Renal cortical epithelial cell (primary cell): ENCODE measurements at places on chromosomes 16 and 17. TPM values are rescaled to one million over a fixed set of nuclear protein-coding genes. Genes with fewer than 3 reads are reported as not detected.
A peak's percentile ranks its signal among the peaks of the same experiment; 100 is the strongest.

- no peak for DNase-seq
These were observed 80.9 kb downstream of the SLC6A2 start for GRCh38 chr16:55736671-55737070.

The VMO1 gene
- total RNA-seq, result not detected in 2 replicates

DNA sequence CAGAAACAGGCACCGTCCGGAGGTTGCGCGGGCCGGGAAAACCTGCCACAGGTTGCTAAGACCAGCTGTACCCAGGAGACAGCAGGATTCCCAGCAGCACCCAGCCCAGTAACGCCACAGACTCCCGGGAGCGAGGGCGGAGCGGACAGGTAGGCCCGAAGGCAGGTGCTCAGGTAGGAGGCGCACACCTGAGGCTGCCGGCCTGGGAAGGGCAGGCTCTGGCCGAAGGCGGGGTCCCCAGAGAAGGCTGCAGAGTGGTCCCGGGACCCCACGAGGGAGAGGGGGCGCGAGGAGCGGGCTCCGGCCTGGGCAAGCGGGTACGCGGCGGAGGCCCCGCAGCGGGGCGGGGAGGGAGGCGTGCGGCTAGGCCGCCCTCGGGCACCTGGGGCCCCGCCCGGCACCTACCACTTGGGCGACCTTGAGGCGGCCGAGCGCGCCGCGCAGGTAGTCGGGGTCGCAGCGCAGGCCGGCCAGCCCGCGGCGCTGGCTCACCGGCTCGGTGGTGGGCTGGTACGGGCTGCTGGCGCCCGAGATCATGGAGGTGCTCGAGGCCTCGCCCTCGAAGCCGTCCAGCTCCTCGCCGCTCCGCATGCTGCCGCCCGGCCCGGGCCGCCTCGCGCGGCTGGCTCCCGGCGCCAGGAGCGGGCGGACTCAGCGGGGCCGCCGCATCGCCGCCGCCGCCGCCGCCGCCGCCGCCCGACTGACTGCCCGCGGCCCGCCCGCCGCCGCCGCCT is 441 bp downstream of the CMTM4 start:
- DNase-seq, result no peak

DNA sequence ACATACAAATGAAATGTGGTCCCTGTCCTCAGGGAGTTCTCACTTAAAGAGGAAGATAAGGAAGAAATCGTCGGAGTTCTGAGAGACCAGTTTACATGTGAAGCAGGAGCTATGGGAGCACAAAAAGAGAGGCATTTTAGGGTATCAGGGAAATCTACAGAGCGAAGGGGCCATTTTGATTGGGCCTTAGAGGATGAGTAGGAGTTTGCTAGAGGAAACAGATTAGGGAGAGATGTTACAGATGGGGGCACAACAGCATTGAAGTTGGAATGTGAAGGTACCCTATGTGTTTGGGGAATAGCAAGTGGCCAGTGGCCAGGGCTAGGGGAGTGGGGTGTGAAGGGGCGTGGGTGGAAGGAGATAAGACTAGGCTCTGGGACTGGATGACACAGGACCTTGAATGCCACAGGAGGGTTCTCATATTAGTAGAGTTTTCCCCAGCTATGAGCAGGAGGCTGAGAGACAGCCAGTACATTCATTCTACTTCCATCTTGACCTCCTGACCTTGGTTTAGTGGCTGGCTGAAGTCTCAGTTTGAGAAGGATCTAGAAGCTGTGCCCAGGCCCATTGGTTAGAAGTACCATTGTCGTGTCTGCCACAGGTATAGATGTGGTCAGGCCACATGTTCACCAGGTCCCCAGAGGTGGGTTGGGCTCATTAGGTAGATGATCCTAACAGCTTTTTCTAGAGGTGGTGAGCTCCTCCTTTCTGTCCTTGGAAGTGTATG is 34.8 kb downstream of the CPNE2 start:
- DNase-seq, result no peak

DNA sequence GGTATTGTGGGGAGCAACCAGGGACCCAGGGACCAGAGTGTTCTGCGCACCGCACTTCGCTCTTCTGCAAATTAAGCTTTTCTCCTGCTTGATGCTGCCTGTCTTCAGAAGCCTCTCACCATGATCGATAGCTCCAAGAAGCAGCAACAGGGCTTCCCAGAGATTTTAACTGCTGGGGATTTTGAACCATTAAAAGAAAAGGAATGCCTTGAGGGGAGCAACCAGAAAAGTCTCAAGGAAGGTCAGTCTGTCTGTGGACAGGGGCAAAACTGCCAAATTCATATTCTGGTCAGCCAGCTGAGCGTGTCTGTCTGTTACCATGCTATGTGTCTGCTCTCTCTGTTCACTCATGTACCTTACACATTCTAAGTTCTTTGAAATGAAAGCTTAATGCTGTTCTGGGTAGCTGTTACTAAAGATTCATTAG is 115.7 kb downstream of the MRTFB start:
- peak; percentile 4 for DNase-seq

GRCh38 chr16:65002265-65002664 is 119.6 kb downstream of the CDH11 start:
- no peak for DNase-seq

The CHAD gene
- not detected in 2 replicates for total RNA-seq

- DNase-seq, result no peak
These were observed 5.7 kb downstream of the CDC6 start for GRCh38 chr17:40293363-40293762.

GRCh38 chr16:2777903-2778629 is 986 bp upstream of the ELOB start:
- DNase-seq, result peak; percentile 26

GRCh38 chr17:79715098-79715942 is 15.4 kb upstream of the ENPP7 start:
- no peak for DNase-seq

DNA sequence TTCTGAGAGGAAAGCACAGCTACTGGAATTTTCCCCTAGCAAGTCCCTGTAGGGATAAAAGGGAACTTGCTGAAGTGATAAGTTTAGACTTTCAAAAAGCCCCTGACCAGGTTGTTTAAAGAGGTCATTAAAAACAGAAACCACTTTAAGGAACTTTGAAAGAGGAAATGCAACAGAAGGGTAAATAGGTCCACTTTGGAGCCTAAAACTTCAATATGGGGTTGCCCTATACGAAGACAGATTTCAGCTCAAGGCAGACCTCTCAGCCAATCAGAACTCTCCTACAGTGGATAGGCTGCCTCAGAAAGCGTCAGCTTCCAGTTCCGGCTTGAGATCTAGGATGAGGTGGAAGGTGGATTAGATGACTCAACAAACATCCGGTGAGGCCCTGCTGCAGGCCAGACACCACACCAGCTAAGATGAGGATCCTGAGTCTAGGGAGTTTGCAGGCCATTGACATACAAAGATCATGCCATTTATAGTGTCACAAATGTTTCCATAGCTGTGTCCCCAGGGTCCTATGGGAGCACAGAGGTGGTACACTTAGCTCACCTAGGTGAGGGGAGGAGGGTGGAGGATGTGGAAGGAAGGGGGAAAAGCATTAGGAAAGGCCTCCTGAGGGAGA is 7.9 kb upstream of the MFSD6L start:
- DNase-seq, result no peak

DNA sequence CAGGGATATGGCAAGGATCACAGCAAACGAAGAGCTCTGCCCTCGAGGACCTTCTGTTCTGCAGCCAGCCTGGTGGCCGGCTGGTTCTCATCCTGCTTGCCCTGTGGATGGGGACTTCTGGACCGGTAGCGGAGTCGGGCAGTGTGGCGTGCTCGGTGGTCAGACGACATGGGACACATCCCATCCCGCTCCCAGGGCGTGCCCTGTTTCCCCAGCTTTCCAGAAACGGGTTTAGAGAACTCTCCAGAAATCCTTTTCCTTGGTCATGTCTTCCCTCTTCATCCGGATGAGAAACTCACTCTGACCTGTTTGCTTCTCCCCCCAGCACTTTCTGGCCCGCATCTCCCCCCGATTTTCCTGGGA is 115.8 kb downstream of the OR1D5 start:
- DNase-seq, result no peak

DNA sequence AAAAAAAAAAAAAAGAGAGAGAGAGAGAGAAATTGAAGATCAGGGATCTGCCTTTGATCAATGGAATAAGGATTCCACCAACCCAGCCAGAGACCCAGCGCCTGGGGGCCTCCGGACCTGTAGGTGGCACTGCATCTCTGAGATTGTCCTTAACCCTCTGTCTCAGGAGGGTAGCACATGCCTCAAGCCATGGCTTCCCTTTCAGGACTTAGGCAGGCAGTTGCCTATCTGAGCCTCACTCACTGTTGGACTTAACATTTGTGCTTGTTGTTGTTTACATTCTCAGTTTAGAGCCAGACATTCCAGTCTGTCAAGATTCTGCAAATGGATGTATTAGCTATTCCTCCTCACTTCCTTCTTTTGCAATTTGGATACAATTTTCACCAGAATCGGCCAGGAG is 5.1 kb upstream of the SCNN1B start:
- no peak for DNase-seq

- no peak for DNase-seq
These were observed 16.5 kb downstream of the JUP start for GRCh38 chr17:41769985-41770384.

DNA sequence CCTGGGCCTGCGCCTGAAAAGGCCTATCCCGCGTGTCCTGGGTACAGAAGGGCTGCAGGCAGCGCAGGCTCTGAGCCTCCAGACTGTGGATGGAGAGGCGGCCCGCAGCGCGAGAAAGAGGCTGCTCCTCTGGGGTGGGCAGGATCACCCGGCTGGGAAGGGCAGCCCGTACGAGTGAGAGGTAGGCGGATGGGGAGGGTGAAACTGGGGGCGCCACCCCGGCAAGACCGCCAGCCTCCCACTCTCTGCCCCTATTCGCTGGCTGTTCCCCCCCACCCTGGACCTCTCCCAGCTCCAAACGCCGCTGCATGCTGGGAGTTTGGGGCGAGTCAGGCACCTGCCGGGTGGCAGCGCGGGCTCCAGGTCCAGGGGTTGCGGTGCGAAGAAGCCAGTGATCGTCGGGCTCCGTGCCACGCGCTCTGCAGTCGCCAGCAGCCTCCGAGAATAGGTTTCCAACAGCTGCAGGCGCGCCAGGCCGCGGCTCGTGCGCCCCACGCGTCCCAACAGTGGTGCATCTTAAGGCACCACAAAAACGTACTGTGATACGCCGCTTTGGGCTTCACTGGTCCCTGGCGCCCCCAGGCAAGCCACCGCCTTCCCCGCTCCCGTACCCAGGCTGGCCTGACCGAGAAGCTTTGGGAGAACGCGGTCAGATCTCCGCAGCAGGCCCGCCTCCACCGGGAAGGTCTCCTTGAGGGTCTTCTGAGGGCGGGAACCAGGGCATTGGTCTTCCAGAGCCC is 1.1 kb downstream of the NOXO1 start:
- DNase-seq, result no peak

The CRYBA1 gene
- not detected in 2 replicates for total RNA-seq

DNA sequence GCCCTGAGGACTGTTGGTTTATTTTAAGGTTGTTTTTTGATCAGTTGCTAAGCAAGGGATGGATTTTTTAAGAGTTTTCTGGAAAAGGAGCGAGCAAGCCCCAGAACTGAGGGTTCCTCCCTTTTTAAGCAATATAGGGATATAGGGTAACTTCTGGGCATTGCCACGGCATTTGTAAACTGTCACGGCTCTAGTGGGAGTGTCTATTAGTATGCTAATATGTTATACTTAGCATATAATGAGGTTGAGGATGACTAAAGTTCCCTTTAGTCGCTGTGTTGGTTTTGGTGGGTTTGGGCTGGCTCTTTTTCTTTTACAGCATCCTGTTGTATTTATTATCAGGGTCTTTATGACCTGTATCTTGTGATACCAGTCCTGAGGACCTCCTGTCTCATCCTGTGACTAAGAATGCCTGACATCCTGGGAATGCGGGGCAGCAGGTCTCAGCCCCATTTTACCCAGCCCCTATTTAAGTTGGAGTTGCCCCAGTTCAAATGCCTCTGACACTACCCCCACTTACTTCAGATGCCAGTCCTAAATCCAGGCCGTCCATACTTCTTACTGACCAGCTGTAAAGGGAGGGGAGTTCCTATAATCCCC is 59.4 kb downstream of the MFSD11 start:
- no peak for DNase-seq

GRCh38 chr17:42111871-42112551 is 503 bp downstream of the DHX58 start:
- DNase-seq, result peak; percentile 44

- no peak for DNase-seq
These were observed 14.4 kb downstream of the UBFD1 start for GRCh38 chr16:23571895-23572294.

GRCh38 chr17:31680126-31680525 is 178.9 kb downstream of the COPRS start:
- no peak for DNase-seq

The IRF8 gene
- 1.0 and 1.9 TPM in 2 replicates for total RNA-seq

The PRAC2 gene
- not detected in 2 replicates for total RNA-seq

The SLC9A5 gene
- total RNA-seq, result 0.60 and 0.69 TPM in 2 replicates

DNA sequence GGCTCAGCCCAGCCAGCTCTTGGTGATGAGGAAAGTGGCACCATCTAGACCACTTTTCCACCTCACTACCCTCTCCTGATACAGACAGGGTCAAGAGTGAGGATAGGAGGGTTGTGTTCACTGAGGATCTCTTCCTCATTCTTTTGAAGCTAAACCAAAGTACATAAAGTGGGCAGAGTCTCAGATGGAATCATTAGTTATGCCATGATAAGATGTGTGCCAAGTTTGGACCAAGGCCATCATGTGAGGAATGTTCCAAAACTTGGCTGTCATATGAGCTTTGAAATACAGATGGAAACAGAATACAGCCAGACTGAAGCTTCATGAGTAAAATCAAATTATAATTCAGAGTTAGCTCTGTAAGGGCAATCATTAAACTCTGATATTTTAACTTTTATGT is 37.2 kb downstream of the ACSM1 start:
- no peak for DNase-seq

The NKD1 gene
- total RNA-seq, result under 0.01 TPM in 1 of 2 replicates, not detected in the other

- no peak for DNase-seq
These were observed 446.9 kb downstream of the UTP18 start for GRCh38 chr17:51707216-51707615.

- DNase-seq, result peak; percentile 40
These were observed at the start of gene ARL4D for GRCh38 chr17:43398724-43399595. TSS of gene ARL4D (plus strand) at chr17:43398993. CDS start at chr17:43399733, 740 bp downstream.

GRCh38 chr16:65388592-65388991 is 266.7 kb upstream of the CDH11 start:
- no peak for DNase-seq

The SLC6A4 gene
- total RNA-seq, result under 0.01 TPM in 2 replicates

DNA sequence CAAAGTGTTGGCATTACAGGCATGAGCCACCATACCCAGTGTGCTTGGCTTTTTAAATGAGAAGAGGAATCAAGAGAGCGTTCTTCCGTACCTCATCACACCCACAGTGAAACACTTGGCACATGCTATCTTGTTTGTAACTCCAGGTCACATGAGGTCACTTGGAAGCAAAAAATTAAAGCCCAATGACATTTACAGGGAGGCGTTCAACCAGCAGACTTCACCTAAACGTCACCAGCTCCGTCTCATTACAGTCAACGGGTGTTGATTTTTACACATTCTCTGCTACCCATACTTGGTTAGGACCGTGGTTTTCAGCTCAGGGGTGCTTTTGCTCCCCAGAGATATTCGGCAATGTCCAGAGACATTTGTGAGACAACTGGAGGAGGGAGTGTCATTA is 127.0 kb downstream of the XYLT1 start:
- no peak for DNase-seq

GRCh38 chr17:32497431-32498205 is 10.8 kb downstream of the CDK5R1 start:
- DNase-seq, result no peak
